ENCODE measurements at places on chromosomes 5 and 9. TPM values are rescaled to one million over a fixed set of nuclear protein-coding genes. Genes with fewer than 3 reads are reported as not detected.

Gene ERCC6L2
- 38.2 TPM for total RNA-seq

Gene TRAF1
- total RNA-seq: 50.5 TPM

Gene OR13C3
- not detected for total RNA-seq

Gene LECT2
- not detected for total RNA-seq

Gene POU5F2
- total RNA-seq: 1.5 TPM

Gene OLFML2A
- total RNA-seq: 6.7 TPM

Gene SERF1A
- 6.2 TPM for total RNA-seq

Gene OGN
- not detected for total RNA-seq

Gene RMRP
- total RNA-seq: 12,624 TPM

Gene SLC1A3
- not detected for total RNA-seq

Gene PROB1
- 5.9 TPM for total RNA-seq

Gene ANKDD1B
- total RNA-seq: not detected

- no peak for DNase-seq
These were observed 601 bp upstream of the FAF2 start for GRCh38 chr5:176447591-176447977.

- no peak for DNase-seq
These were observed 116.1 kb downstream of the NRG2 start for GRCh38 chr5:139926797-139927503.

- DNase-seq: no peak
These were observed 171.1 kb downstream of the TARS1 start for GRCh38 chr5:33611877-33612276.

GRCh38 chr9:116212986-116213692, 59.5 kb downstream of the PAPPA start:
- no peak for DNase-seq

DNA sequence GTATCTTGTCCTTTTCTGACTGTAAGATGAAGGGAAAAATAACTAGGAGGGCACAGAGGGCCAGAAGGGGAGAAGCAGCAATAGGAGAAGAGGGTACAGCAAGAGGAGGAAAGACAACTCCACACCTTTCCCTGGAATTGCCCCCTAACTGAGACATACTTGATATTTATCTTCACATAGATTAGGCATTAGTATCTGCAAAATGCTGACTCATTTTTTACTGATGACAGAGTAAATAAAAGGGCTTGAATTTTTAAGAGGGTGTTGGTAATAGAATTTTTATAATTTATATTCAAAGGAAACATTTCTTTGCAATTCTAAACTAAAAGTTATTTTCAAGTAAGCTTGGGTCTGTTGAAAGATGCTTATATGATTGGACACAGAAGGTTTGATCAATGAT, 86.8 kb upstream of the PRRC1 start:
- no peak for DNase-seq

DNA sequence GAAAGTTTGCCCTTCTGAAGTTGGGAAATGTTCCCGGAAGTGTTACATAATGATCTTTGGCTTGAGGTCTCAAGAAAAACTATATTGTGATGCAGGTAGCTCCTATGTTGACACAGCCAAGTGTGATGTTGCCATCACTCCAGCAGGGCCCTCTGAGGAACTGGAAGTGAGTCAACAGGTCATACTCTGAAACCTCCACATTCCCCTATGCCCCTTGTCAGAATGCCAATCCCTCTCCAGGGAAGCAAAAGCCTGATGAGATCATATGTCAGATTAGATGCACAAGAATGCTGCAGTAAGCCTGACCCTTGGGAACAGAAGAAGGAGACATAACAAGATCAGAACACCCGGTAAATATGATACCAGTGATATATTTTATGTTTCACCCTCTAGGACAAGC, 66.8 kb upstream of the ITGA2 start:
- no peak for DNase-seq

GRCh38 chr5:66757834-66758371, 161.7 kb downstream of the MAST4 start:
- DNase-seq: no peak

- no peak for DNase-seq
These were observed 91.9 kb upstream of the GABRP start for GRCh38 chr5:170691657-170692056.

DNA sequence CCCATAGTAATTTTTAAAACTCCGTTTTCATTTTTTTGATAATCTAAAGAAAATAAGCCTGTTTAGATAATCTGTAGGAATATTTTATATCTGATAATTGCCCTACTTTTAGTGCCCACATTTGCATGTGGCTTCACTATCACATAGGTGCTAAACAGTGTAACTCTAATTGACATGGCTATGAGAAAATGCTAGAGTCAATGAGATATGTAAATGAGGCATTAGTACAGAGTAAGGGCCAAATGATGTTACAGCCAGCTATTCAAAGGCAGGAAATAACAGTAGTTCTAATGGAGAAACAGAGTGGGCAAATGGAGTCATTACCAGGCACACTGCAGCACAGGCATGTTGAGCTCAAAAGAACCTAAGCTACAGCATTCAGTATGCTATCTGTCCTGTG, 37.3 kb upstream of the GCNT4 start:
- no peak for DNase-seq

GRCh38 chr5:2008851-2009629, 126.3 kb upstream of the IRX4 start:
- no peak for DNase-seq

- peak; percentile 87 for DNase-seq
These were observed 2.7 kb upstream of the ANXA2R start for GRCh38 chr5:43042626-43043399.

DNA sequence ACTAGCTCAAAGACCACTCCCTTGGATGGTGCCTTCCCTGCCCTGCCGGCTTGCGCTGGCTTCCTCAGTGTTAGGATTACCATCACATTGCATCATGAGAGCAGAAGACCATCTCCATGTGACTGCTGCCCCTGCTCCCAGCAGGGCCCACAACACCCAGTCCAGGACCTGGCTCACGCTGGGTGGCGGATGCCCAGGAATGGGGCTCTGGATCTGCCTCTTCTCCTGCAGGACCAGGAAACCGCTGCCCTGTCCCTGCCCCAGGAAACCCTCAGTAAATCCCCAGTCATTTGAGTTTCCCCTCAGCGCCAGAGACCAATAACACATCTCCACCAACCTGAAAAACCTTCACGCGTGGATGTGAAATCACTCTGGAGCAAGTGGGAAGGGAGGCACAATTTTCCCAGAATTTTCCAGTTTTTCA, 3.3 kb upstream of the RNF44 start:
- no peak for DNase-seq

DNA sequence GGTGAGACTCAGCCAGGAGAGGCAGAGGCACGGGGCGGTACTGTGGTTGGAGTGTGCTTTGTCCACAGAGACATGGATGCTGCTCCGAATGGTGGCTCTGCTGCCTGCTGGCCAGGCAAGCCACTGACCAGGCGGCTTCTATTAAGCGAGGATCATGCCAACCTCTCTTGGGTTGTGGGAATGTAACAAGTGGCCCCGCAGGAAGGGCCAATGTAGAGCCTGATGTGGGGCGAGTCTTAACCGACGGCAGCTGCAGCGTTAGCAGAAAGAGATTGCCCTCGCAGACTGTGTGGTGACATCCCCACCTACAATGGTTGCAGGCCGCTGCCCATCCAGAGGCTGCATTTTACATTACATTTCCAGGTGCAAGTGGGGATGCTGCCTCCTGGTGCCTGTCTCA, 46.6 kb upstream of the SLC25A51 start:
- no peak for DNase-seq

GRCh38 chr9:34519321-34520020, 3.3 kb downstream of the ENHO start:
- no peak for DNase-seq

DNA sequence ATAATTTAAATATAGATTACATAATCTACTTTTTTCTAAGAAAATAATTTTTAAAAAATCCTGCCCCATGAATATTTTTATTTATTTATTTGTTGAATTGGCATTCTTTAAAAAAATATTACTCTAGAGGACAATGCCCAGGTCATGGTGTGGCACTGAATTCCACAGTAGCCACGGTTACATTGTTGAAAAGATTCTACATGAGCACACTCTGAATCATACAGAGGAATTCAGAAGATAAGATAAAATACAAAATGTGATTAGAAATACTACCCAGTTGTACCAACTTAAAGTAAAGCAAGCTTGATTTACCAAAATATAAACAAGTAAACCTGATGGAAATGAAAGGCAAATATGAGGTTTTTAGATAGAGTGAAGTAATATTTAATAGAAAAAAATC, 183.7 kb downstream of the HCN1 start:
- DNase-seq: no peak

DNA sequence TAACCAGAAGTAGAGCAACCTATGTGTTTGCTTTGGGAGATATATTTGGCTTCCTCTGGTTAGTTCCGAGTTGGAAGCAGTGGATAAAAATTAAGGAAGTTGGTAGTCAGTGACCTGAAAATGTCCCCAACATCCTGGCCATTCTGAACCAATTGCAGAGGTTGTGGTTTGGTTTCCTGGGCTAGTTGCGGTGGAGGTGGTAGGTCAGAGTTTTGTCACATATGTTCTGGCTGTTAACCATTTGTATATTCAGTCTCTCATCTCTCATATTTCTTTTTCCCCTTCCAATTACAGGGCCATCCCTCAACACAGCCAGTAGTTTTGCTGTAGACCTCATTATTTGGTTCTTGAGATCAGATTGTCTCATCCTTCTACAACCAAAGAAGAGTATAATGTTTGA, 1026.9 kb downstream of the PTPRD start:
- DNase-seq: no peak

- no peak for DNase-seq
These were observed 24.9 kb downstream of the LMX1B start for GRCh38 chr9:126638571-126639132.

GRCh38 chr5:150021491-150022157, 21.1 kb downstream of the HMGXB3 start:
- DNase-seq: no peak

DNA sequence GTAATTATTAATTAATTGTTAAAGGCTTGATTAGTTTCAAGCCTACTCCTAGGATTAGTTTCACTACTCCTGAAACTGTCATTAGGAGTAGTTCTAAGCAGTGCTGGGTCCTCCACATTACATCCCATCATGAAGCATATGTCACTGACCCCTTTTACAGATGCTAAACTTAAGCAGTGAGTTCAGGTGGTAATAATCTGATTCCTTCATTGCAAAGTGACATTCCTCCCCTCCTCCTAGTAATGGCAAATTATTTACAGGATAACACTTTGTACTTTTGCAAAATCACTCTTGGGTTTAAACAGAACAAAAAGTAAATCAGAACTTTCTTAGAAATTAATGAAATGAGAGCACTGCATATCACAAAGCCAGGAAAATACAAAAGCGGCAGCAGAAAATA, 52.4 kb downstream of the BAAT start:
- DNase-seq: no peak

- DNase-seq: no peak
These were observed 296.4 kb downstream of the SLIT3 start for GRCh38 chr5:169004551-169004950.

DNA sequence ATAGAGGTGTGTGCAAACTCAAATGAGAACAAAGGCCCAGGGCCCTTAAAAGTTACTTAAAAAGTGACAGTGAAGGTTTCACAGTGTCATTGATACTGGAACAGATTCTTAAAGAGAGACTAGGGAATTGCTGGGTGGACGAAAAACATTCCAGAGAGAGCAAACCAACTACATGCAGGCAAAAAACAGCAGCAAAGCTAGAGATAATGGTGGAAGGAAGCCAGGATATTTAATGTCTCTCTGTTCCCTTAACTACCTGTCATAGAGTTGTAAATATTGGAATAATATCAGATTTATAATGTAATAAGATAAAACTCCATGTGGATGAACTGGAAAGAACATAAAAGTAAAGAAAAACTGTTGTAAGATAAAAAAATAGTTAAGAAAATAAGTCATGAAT, 508.6 kb downstream of the TAF11L14 start:
- no peak for DNase-seq

GRCh38 chr5:116441223-116441622, 133.4 kb downstream of the SEMA6A start:
- no peak for DNase-seq

- no peak for DNase-seq
These were observed 10.5 kb upstream of the IPPK start for GRCh38 chr9:92680166-92681119.

DNA sequence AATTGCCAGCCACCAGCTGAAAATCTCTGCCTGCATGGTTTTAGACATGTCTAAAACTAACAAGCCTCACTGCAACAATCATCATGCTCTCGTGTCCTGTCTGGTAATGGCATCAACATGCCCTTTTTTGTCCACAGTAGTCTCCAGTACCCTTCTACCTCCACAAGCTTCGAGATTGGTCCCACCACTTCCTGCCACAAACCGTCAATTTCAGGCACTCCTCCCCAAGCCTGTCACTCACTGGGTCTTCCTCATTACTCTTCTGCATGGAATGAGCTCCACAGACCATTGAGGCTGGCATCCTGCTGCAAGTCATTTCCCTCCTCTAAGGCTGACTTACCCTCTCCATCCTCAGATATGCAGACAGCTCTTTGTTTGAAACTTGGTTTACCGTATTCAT, 9.0 kb downstream of the LPAR1 start:
- DNase-seq: no peak

- no peak for DNase-seq
These were observed 162.9 kb upstream of the NMUR2 start for GRCh38 chr5:152568016-152568415.

DNA sequence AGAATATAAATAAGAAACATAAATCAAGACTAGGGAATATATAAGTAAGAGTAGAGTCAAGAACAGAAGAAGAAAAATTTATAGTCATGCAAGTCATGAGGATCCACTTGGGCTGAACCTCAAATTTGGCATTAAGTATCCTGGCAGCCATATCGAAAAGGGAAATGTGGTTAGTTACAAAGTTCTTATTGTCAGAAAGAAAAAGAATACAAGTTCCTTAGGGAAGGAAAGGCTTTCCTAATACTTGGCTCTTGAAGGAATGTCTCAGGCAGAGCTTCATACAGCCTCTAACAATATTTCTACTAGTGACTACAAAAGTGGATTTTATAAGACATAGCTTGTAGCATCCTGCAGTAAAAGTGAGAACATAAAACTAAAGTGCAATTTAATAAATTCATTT, 45.4 kb downstream of the TMEM252 start:
- DNase-seq: no peak

Data from OCI-LY7 (cell line).